ENCODE measurements at places on chromosomes 7 and 10. TPM values are rescaled to one million over a fixed set of nuclear protein-coding genes. Genes with fewer than 3 reads are reported as not detected.

Gene FXYD4
- total RNA-seq, result not detected

Gene WDR86
- total RNA-seq, result 61.5 TPM

Gene NANOS1
- total RNA-seq, result 6.4 TPM

Gene SUN3
- total RNA-seq, result not detected

Gene ZNF425
- 4.7 TPM for total RNA-seq

Gene SPAM1
- not detected for total RNA-seq

Gene HERPUD2
- 35.4 TPM for total RNA-seq

Gene AGBL3
- total RNA-seq, result 2.2 TPM
